T follicular helper cell (primary cell): ENCODE measurements at places on chromosomes 16 and 17.

DNA sequence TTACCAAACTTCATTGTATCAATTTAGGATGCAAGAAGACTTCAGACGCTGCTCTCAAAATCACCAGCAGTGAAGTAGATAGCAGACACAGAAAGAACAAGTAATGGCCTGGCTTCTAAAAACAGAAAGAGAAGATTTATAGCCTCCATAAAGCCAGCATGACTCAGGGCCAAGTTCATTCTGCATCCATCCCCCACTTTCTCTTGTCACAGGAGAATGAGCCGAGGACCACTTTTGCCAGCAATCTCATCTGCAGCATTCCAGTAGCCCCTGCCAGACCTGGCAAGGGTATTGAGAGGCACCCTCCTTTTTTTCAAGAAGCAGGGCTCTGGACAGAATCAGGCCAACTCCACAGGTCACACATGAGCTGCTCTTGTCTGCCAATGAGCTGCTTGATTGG is 355.4 kb upstream of the SOX9 start:
- no peak for DNase-seq

- DNase-seq: no peak
Measured at GRCh38 chr16:84319146-84319760, 24.6 kb downstream of the WFDC1 start.

DNA sequence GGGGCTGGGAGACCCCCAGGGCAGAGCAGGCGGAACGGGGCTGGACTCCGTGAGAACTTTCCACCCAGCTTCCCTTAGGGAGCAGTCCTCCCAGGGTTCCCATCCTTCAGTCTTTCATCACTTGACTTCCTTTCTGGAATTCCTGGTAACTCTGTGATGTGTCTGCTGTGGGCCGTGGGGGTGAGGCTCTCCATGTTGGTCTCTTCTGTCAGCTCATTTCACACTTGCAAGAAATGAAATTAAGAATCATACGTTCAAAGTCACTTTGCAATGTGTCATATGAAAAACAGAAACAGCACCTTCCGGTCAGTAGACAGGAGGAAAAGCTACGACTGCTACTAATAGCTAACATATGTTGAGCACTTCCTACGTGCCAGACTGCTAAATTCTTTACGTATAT is 5.4 kb upstream of the BBS2 start:
- no peak for DNase-seq

DNA sequence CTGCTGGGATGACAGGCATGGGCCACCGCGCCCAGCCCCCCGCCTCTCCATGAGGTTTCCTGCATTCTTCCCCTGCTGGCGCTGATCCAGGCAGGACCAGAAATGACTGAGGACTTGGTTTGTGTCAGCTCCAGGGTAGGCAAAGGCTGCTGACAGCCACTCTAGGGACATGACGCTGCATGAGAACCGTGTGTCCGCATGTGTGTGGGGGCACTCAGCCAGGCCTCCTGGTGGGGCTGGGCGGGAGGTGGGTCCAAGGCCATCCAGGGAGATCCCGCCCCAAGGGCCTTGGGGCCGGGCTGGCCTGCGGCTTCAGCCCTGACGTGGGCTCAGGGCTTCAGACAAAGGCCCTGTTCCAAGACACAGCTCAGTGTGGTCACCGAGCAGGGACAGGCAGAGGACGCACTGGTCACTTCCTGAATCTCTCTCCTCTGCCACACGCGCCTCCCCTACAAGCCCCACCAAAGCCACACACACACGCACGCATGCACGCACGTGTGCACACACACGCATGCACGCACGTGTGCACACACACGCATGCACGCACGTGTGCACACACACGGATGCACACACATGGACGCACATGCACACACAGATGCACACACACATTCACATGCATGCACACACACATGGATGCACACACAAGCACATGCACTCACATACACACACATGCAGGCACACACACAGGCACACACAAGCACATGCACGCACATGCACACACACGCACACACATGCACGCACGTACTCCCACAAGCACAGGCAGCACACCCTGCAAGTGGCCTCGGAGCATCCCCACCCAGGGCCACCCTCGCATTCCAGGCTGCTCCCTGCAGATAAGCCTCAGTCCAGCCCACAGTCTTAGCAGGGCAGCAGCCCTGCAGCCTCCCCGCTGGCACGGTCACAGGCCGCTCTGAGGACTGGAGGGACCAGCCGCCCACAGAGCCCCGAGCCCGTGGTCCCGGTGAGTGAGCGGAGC is 5.3 kb upstream of the TMEM204 start:
- no peak for DNase-seq

DNA sequence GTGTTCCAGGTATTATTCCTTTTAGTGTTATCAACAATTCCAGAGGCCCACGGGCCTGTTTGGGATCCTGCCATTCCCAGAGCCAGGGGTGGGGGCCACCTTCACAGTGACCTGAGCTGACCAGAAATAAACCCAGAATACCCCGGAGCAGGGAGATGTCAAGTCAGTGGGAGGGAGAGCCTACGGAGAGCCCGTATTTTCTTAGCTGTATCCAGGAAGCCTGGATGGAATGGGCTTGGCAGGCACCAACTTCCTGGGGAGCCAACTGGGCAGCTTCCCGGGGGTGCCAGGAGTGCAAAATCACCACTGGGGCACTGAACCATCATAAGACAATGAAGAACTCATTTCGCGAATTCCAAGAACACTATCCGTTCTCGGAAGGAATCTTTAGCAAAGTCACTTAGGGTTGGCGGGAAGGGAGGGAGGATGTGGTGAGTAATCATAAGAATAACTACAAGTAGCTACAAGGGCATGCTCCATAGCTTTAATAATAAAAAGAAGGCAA is 13.2 kb upstream of the MRTFB start:
- no peak for DNase-seq

GRCh38 chr16:58563235-58563634 is 47.9 kb downstream of the SETD6 start:
- DNase-seq: no peak

- no peak for DNase-seq
Measured at GRCh38 chr17:69067274-69068047, 6.7 kb upstream of the ABCA9 start.

GRCh38 chr16:86089991-86090390 is 191.0 kb downstream of the IRF8 start:
- DNase-seq: no peak

GRCh38 chr17:48181653-48182052 is 74.1 kb downstream of the SNX11 start:
- no peak for DNase-seq

DNA sequence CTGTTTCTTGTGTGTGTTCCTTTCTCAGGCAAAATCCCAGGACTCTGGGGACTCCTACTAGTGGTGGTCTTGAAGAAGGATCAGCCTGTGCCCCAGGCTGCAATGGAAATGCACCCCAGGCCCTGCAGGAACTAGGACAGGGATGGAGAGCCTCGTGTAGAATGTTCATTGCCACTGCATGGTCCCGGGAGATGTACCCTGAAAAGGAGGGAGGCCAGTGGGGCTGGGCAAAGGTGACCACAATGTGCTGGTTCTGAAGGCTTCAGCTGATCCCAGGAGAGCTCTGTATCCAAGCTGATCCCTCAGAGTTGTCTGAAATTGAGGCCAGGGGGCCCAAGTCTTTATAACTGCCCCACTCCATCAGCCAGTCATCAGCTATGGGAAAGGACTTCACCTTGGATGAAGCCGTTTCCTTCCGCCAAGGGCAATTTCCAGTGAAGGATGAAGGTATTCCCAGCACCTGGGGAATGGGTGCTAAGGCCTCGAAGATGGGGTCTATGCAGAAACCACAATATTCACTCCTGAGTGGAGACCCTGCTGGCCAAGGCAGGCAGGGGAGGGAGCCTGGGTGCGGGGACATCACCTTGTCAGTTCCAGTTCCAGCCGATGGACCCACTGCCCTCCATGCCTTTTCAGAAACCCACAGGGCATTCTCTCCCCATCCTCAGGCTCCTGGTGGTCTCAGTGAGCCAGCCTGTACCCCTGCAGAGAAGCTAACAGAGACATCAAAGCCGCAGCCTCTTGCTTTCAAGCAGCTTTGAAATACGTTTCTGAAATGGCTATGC is 59.9 kb upstream of the CDH5 start:
- DNase-seq: no peak

DNA sequence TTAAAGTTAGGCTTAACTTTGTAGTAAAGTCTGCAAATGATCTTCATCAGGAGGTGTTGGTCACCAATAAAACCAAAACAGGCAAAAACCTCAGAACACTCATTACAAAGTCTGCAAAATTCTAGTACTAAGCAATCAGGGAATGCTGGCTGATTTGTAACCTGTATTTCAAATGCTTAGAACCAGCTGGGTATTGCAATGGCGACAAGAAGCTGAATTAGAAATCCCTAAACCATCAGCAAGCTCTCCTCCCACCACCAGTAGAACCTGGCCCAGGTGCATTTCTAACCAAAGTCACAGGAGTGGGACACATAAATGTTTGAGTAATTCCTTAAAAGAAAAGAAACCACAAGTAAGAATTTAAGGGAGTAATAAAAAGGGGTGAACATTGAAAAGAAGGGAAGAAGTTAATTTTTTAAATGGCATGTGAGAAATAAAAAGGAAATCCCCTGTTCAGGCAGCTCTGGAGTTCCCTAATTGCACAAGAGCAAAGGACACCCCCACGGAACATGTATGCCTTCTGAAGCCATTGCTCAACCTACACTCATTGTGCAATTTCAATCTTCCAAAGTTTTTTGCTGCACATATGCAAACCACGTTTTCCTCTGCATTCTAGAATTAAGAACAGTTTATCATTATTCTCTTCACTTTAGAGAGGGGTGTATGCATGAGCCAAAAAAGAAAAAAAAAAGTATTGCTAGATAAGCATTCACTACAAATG is 102.9 kb downstream of the HIC1 start:
- no peak for DNase-seq

GRCh38 chr16:72962347-72962746 is 85.6 kb downstream of the ZFHX3 start:
- DNase-seq: no peak

GRCh38 chr17:40779181-40779909 is 3.0 kb downstream of the KRT27 start:
- peak; percentile 2 for DNase-seq

- no peak for DNase-seq
Measured at GRCh38 chr17:75524269-75524969, 1.1 kb upstream of the LLGL2 start.

- no peak for DNase-seq
Measured at GRCh38 chr17:81513753-81514488, 1.3 kb upstream of the ACTG1 start.

DNA sequence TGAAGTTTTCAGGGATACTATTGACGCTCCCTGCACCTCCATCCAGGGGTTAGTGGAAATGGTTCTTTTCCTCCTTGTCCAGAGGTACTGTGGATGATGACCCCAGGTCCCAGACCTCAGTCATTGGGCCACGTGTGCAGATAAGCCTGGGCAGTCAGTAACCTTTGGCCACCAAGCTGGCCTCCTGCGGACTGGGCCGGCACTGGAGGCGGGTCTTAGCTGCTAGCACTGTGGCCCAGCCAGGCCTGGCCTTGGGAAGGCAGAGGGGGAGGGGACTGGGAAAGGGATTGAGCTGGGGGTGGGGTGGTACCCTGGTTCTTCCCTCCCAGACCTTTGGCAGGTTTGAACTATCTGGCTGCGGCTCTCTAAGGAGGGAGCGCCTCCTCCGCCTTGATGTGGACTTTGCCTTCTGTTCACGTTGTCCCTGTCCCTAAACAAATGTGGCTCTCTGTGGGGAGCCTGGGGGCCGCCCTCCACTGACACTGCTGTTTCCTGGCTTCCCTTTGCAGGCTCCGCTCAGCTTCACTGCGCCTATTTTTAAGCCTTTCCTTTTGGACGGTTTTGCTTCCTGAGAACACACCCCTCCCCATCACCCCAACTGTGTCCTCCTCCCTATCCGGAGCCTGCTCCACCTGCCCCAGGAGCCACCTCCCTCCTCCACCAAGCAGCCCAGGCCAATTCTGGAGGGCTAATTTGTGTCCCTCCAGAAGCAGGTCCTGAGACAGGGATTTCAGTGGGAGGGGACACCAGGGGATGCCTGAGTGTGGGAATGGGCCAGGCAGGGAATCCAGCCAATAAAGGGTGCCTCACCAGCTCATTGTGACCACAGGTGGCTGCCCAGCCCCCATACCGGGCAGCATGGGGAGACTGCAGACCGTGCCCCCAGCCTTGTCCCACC is 251.9 kb downstream of the SEC14L1 start:
- no peak for DNase-seq

DNA sequence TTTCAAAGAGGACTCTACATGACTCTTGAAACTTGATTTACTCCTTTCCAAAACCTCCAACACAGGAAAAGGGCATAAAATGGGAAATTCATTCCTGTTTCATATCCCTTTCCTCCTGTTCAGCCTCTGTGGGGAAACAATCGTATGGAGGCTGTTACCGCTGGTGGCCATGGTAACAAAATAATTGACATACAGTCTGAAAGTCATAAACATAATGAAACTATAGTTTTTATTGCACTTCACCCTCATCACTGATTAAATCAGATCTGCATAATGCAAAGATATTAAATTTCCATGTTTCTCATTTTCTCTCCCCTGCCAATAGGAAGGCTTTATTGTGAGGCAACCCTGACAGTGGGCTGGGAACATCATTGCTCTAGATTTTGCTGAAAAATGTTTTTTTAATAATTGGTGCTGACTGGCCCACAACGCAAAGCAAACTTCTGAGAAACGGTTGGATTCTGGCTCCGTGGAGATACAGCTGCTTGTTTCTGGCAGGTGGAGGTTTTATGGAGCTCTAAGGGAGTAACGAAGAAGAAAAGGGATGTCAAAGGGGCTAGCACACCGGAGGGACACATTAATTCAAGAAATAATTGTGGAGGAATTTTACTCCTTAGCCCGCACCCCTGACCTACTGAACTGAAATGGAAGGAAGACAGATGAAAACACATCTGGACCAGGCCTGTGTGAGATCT is 154.2 kb upstream of the SHISA6 start:
- DNase-seq: no peak

GRCh38 chr17:19242926-19243325 is 5.8 kb downstream of the EPN2 start:
- DNase-seq: no peak

- DNase-seq: peak; percentile 42
Measured at GRCh38 chr16:49855280-49855821, 561 bp downstream of the ZNF423 start.
